ENCODE measurements at places on chromosomes 12 and 14. TPM values are rescaled to one million over a fixed set of nuclear protein-coding genes. Genes with fewer than 3 reads are reported as not detected.
A peak's percentile ranks its signal among the peaks of the same experiment; 100 is the strongest.

DNA sequence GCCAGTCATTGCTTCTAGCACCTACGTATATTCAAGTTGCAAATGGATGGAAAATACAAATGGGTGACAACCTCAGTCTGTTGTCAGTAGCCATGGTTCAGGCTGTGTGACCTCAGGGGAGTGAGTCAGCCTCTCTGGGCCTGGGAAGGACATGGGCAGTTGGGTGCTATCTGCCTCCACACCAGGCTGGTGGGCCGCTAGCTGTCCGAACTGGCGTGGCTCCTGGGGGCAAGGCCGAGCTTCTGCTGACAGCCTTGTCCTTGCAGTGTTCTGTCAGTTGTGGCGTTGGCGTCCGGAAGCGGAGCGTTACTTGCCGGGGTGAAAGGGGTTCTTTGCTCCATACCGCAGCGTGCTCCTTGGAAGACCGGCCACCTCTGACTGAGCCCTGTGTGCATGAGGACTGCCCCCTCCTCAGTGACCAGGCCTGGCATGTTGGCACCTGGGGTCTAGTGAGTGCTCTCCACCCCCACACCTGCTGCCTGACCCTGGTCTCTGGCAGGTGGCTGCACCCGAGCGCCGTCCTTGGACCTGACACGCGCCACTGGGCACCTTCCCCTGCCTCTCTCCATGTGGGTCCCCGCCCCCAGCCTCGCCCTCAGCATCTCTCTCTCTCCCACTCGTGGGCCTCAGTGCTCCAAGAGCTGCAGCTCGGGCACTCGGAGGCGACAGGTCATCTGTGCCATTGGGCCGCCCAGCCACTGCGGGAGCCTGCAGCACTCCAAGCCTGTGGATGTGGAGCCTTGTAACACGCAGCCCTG lies 17.1 kb downstream of the PAPLN start:
- no peak for DNase-seq
- H3K36me3 ChIP-seq = no peaks in the 10 kb centered on the region
- H3K27ac ChIP-seq = no peak overlapping the region
- H3K27me3 ChIP-seq = no peaks in the 10 kb centered on the region
- H3K4me1 ChIP-seq = no peaks in the 10 kb centered on the region

- H3K4me1 ChIP-seq = peaks cover 10% of the 10 kb centered on the region
- no peak overlapping the region for H3K27ac ChIP-seq
- no peaks in the 10 kb centered on the region for H3K27me3 ChIP-seq
- no peaks in the 10 kb centered on the region for H3K36me3 ChIP-seq
- DNase-seq = no peak
These were observed 180.5 kb downstream of the KITLG start for GRCh38 chr12:88399811-88400210.

DNA sequence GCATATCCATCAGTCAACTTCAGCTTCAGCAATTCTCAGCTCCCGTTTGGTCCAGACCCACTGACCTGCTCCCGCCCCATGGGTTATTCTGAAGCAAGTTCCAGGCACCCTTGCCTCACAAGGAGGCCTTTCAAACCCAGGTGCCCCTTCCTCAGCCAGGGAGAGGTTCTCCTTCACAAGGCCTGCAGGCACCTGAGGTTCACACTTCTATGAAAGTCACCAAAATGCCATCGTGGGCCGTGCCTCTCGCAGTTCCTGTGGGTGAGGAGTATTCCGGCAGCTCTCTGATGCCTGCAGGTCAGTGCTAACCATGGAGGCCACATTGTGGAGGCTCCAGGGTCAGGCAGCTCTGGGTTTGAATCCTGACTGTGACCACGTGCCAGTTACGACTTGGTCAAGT lies 40.2 kb upstream of the BCL7A start:
- DNase-seq = no peak
- no peaks in the 10 kb centered on the region for H3K4me1 ChIP-seq
- H3K4me3 ChIP-seq = no peak overlapping the region

DNA sequence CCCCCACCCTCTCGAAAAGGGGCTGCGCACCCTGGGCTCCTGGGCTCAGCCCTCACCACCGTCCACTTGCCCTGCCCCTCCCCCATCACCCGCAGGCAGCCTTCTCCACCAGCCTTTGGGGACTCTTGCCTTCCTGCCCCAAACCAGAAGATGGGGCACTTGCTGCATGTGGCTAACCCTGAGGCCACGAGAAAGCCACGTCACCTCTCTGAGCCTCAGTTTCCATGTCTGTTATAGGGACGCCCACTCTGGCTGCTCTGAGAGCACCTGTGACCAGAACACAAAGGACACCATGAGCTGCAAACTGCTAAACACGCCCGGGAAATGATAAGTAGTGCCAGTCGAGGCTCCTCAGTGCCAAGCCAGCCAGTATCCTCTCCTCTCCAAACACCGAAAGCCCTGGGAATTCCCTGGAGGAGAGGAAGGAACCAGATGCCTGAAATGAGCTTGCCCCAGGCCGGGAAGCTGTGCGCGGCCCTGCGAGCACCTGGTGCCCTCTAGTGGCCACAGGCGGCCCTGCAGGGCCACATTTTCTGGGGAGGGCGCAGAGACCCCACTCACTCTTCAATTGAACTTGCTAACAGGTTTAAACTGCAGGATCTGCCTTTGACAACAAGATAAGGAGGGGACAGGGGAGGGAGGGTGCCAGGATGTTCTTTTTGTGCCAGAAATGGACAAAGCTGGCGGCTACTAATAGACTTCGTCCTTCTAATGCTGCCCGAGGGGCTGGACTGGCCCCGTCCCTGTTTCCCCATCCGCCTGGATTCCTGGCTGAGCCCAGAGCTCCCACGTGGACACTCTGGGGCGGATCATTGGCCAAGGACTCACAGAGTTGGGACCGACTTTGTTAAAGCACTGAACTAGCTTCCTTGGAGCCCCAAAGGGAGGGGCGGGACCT lies 10.2 kb upstream of the SERPINA9 start:
- peak overlapping the region; percentile 21 for H3K4me3 ChIP-seq
- peaks cover 12% of the 10 kb centered on the region for H3K4me1 ChIP-seq
- H3K27ac ChIP-seq = no peak overlapping the region
- H3K27me3 ChIP-seq = no peaks in the 10 kb centered on the region
- H3K36me3 ChIP-seq = no peaks in the 10 kb centered on the region
- DNase-seq = no peak

DNA sequence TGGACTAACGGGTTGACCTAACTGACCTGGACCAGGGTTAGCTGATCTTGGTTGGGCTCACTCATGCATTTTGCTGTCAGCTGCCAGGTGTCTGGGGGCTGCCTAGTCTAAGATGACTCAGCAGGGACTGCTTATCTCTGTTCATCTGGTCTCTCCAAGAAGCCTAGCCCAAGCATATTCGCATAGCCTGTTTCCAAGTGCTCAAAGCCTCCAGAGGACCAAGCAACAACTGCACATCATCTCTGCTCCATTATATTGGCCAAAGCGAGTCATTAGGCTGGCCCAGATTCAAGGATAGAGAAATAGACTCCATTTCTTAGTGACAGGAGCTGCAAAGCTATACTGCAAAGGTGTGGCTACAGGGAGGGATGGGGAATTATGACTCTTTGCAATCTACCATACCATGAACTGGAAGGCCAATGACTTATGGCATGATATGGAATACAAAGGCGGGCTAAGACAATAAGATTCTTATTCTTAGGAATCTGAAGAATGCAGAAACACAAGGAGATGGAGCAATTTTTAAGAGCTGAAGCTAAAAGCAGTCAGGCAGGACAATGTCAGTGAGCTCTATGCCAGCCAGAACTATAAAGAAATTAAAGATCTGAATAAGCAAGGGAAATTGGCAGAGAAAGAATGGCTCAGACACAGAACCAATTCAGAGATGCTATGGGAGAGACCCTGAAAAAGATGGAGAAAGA lies 194.6 kb upstream of the FSCB start:
- no peaks in the 10 kb centered on the region for H3K27me3 ChIP-seq
- no peaks in the 10 kb centered on the region for H3K36me3 ChIP-seq
- no peak overlapping the region for H3K4me3 ChIP-seq
- no peak overlapping the region for H3K27ac ChIP-seq
- no peak for DNase-seq

DNA sequence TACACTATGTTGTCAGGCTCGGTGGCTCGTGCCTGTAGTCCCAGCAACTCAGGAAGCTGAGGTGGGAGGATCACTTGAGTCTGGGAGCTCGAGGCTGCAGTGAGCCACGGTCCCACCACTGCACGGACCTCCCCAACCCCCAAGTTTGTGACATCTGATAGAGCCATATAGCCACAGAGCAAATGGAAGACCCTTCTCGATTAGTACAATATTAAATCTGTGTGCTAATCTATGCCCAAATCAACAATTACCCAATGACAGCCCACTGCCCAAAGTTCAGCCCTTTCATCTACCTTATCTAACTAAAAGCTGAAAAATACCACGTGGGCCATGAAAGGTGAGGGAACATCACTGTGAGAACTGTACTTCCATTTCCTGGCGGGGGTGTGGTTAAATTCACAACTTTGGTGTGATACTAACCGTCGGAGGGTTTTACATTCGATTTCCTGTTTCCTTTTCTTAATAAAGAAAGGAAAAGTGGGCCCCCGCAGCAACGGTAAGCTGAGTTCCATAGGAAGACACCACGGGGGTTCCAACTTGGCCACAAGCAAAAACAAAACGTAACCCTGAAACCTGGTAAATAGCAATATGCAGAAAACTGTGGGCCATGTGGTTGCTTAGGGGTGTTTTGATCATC lies 31.2 kb upstream of the FOS start:
- no peak for DNase-seq
- no peak overlapping the region for H3K27ac ChIP-seq
- H3K4me3 ChIP-seq = no peak overlapping the region
- H3K4me1 ChIP-seq = peaks cover 3% of the 10 kb centered on the region
- no peaks in the 10 kb centered on the region for H3K36me3 ChIP-seq

- peaks cover 8% of the 10 kb centered on the region for H3K36me3 ChIP-seq
- H3K27me3 ChIP-seq = no peaks in the 10 kb centered on the region
- no peak overlapping the region for H3K27ac ChIP-seq
- no peak for DNase-seq
- no peak overlapping the region for H3K4me3 ChIP-seq
- H3K4me1 ChIP-seq = no peaks in the 10 kb centered on the region
These were observed 80.0 kb upstream of the STAC3 start for GRCh38 chr12:57330992-57331391.

DNA sequence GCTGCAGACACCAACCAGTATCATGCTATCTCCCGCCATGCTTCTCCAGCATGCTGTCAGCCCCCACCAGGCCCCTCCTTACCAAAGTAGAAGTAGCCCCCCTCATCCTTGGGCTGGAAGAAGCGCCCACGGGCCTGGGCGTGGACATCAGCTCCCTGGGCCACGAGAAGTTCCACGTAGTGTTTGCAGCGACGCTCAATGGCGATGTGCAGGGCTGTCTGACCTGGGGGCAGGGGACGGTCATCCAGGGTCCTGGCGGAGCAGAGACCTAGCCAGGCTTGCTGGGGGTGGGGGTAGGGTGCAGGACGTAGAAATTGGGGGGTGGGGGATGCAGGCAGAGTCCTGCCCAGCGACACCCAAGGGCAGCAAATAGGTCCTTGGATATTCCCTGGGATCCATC lies 32.7 kb downstream of the TRPV4 start:
- H3K36me3 ChIP-seq = no peaks in the 10 kb centered on the region
- H3K4me3 ChIP-seq = no peak overlapping the region
- no peaks in the 10 kb centered on the region for H3K27me3 ChIP-seq
- H3K27ac ChIP-seq = no peak overlapping the region

DNA sequence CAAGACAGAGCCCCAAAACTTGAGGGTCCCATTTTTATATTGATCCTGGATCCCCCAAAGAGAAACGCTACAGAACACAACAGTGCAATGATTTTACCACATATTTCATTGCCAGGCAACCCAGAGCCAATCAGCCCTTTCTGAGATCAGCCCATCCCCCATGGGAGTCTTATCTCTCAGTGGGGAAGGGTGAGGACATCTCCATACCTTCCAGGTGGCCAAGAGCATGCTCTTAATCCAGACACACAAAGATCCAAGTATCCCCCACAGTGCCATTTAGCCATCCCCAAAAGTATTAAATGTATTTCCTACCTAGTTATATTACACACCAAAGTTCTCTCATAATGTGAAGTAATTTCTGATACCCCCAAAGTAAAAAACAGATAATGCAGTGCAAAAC lies 62.6 kb upstream of the AMN start:
- no peaks in the 10 kb centered on the region for H3K36me3 ChIP-seq
- H3K27ac ChIP-seq = no peak overlapping the region
- no peak overlapping the region for H3K4me3 ChIP-seq

DNA sequence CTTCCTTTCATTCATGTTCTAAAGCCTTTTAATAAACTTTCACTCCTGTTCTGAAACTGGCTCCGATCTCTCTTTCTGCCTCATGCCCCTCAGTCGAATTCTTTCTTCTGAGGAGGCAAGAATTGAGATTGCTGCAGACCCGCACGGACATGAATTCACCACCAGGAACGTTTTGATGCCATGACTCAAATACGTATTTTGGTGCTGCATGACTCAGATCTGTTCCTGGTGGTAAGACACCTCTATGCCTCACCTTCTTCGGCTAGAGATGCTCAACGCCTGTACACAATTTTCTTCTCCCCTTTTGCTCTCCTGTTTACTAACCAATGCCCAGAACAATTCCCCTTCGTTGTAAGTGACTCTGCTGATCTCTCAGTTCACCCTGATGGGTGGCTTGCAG lies 52.0 kb upstream of the RIMBP2 start:
- DNase-seq = no peak
- H3K27ac ChIP-seq = no peak overlapping the region
- H3K4me3 ChIP-seq = no peak overlapping the region
- H3K4me1 ChIP-seq = no peaks in the 10 kb centered on the region
- H3K36me3 ChIP-seq = no peaks in the 10 kb centered on the region

GRCh38 chr14:104826861-104827176 lies 25.9 kb downstream of the ZBTB42 start:
- peaks cover 25% of the 10 kb centered on the region for H3K4me1 ChIP-seq
- peak overlapping the region; percentile 89 for H3K4me3 ChIP-seq
- no peak overlapping the region for H3K27ac ChIP-seq
- no peaks in the 10 kb centered on the region for H3K36me3 ChIP-seq

The RFLNA gene
- total RNA-seq = 1.7 TPM

The MSRB3 gene
- total RNA-seq = 52.5 TPM

The LRRIQ1 gene
- 0.25 TPM for total RNA-seq
